ENCODE measurements at places on chromosomes 2 and 18.

DNA sequence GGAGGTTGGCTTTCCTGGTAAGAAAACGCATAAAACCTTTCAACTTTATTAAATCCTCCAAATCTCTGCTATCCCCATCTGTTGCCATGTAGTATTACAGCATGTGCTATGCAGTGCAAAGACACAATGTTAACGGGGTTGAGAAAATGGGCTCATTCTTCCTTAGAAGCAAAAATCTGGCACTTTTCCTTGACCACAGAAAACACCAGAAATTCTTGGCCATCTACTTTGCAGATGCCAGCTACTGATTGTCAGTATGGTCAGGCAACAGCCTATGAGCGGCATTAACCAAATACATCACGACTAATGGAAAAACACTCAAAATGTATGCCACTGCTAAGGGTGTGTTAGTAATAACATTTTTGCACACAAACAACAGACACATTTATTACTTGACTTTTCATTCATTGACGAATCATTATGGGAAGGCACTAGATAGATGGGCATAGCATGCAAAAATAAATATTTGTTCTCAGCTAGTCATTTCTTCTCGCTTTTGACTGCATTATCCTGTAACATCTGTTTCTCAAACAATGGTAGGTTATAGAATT lies 65.2 kb upstream of the CRIM1 start:
- DNase-seq, result no peak

DNA sequence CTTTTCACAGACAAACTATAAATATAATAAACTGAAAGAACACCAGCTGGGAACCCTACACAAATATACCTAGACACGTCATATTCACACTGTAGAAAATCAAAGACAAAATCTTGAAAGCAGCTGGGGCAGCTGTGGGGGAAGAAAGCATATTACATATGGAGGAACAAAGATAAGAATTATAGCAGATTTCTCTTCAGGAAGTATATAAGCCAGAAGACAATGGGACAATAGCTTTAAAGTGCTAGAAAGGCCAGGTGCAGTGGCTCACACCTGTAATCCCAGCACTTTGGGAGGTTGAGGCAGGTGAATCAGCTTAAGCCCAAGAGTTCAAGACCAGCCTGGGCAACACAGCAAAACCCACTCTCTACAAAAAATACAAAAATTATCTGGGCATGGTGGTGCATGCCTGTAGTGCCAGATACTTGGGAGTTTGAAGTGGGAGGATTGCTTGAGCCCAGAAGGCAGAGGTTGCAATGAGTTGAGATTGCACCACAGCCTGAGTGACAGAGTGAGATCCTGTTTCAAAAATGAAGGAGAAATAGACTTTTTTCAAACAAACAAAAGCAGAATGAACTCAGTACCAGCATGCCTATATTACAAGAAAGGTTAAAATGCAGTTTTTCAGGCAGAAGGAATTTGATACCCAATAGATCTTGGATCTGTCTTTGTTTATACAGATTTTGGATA lies 26.8 kb upstream of the ERCC3 start:
- no peak for DNase-seq

DNA sequence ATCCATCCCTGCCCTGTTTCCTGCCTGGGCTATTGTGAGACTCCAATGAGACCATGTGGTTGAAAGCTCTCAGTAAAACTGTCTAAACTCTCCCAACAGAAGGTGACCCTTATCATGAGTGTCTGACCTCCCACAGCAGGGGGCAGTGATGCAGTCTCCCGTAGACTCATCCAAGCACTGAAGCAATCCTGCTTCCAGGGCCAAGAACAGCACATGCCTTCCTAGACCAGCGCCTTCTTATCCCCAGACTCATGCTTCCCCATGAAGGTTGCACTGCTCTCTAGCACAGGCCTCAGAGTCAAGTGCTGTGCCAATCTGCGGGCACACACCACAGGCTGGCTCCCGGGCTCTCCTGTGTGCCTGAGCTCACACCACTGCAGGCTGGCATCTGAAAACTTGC lies 112.3 kb downstream of the TNS1 start:
- DNase-seq, result no peak

- DNase-seq, result no peak
Observed at GRCh38 chr2:40758401-40759155, 306.7 kb upstream of the SLC8A1 start.

DNA sequence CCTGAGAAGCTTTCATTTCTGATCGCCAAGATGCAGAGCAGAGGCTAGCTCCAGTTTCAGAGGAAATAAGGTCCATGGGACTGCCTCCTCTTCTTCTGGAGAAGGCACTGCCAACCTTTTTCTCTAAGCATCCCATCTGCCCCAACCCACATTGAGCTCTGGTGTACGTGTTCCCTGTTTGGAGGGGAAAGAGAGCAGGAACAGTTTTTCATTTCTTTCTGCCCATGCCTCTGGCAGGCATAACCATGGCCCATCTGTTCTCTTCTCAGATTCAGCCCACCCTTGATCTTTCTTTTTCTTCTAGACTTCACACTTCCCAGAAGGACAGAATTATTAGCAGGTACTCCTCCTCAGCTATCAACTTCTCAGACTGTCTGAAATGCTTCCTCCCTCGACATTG lies 1110.3 kb upstream of the KLHL29 start:
- DNase-seq, result no peak

- no peak for DNase-seq
Observed at GRCh38 chr2:42970151-42970550, 177.8 kb upstream of the HAAO start.

- no peak for DNase-seq
Observed at GRCh38 chr2:105886029-105886454, 141.3 kb downstream of the NCK2 start.

- no peak for DNase-seq
Observed at GRCh38 chr2:64554117-64554516, 30.0 kb downstream of the AFTPH start.

- no peak for DNase-seq
Observed at GRCh38 chr18:21146016-21146415, 34.4 kb upstream of the ROCK1 start.

DNA sequence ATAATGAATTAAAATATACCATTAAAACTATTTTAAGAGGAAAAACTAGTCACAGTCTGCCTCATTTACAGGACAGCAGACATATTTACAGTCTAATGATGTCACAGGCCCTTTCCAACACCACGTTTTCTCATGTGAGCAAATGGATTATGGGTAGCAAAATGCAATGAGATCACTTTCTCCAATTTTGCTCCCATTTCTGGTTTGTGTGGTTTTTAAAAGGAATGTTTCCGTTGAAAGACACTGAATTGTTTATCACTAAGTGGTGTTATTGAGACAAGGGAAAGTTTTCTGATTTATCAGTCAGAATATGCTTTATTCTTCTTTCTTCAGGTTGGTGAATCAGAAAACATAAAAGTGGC lies 11.4 kb upstream of the NR4A2 start:
- DNase-seq, result no peak

DNA sequence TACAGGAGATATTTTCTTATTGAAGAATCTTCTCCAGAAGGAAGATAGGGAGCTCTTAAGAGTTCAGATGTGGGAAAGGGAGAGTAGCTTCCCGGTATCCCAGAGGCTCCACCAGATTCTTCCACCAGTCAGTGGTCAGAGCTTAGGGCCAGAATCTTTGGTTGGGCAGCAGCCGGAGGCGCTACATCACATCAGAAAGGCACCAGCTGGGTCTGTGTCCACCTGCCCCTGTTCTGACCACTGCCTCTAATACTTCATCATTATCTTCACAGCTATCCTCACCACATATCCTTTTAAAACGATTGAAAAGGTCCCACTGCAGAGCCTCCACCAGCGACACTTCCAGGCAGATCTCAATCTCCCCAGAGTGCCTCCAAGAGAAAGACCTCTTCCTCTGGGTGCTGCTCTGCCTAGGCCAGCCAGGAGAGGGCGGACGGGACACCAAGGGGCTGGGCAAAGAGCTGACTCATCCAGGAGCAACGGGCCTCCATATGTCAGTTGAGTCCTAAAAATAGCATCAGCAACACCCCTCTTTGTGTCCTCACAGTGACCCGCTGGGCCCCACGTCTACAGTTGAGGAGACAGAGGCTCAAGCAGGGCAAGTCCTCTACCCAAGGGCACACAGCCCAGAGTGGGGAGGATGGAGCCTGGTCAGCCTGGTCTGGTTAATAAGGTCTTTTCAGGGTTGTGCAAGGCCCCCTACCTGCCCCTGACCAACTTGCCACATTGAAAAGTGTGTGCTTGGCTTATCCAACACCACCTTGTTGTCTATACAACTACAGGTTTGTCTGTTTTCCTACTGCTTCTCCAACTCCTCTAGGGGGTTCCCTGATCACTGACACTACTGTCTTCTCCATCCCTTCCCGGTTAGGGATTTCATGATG lies 81.2 kb downstream of the ADD2 start:
- no peak for DNase-seq

- DNase-seq, result no peak
Observed at GRCh38 chr2:153477636-153478288, 800 bp downstream of the RPRM start.

GRCh38 chr2:233225230-233226068 lies 26.0 kb upstream of the ATG16L1 start:
- DNase-seq, result no peak

DNA sequence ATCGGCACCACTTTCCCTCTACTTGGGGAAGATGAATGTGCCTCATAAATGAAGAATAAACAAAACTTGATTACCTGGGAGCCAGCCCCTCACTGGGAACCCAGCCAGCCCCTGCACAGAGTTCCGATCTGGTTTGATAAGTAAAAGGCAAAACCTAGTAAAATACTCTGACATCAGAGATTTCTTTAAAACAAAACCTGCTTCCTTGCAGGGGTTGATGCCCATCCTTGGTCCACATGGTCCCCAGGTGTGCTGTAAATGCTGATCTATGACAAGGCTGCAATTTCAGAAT lies 218.8 kb upstream of the APCDD1 start:
- no peak for DNase-seq

Data from CD4-positive, alpha-beta T cell treated with Interleukin-2 at 100 ng/mL for 4 hours (primary cell).